ENCODE measurements at places on chromosomes 11 and 22.
A peak's percentile ranks its signal among the peaks of the same experiment; 100 is the strongest.

- no peaks in the 10 kb centered on the region for H3K27me3 ChIP-seq
- H3K4me3 ChIP-seq, result peak overlapping the region; percentile 93
- no peak for DNase-seq
- H3K27ac ChIP-seq, result peak overlapping the region; percentile 79
- H3K36me3 ChIP-seq, result peaks cover 6% of the 10 kb centered on the region
Measured at GRCh38 chr11:75562836-75563484, 907 bp downstream of the SERPINH1 start.

- H3K4me1 ChIP-seq, result peaks cover 5% of the 10 kb centered on the region
- no peaks in the 10 kb centered on the region for H3K27me3 ChIP-seq
- no peak overlapping the region for H3K4me3 ChIP-seq
- DNase-seq, result no peak
- H3K36me3 ChIP-seq, result peaks cover 5% of the 10 kb centered on the region
Measured at GRCh38 chr22:41487037-41487935, 18.4 kb downstream of the ACO2 start.

GRCh38 chr11:73168925-73169579, 26.9 kb upstream of the FCHSD2 start:
- DNase-seq, result no peak
- H3K4me1 ChIP-seq, result no peaks in the 10 kb centered on the region
- no peak overlapping the region for H3K4me3 ChIP-seq
- H3K36me3 ChIP-seq, result no peaks in the 10 kb centered on the region
- H3K27ac ChIP-seq, result no peak overlapping the region

DNA sequence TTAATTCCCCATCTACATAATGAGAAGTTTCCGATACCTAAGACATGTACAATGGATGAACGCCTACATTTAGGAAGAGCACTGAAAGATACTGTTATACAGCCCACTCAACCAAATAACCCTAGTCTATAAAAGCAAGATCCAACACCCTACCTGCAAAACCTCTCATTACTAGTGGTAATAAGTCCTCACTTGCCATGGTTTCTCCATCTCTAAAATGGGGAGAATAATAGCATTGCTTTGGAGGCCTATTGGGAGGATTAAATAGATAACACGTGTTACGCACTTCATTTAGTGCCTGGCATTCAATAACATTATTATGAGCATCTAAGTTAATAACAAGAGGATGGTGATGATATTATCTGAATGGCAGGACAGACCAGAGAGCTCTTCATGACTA, 16.9 kb downstream of the LGR4 start:
- H3K27ac ChIP-seq, result no peak overlapping the region
- DNase-seq, result no peak
- H3K4me1 ChIP-seq, result no peaks in the 10 kb centered on the region
- H3K36me3 ChIP-seq, result no peaks in the 10 kb centered on the region
- H3K27me3 ChIP-seq, result no peaks in the 10 kb centered on the region

DNA sequence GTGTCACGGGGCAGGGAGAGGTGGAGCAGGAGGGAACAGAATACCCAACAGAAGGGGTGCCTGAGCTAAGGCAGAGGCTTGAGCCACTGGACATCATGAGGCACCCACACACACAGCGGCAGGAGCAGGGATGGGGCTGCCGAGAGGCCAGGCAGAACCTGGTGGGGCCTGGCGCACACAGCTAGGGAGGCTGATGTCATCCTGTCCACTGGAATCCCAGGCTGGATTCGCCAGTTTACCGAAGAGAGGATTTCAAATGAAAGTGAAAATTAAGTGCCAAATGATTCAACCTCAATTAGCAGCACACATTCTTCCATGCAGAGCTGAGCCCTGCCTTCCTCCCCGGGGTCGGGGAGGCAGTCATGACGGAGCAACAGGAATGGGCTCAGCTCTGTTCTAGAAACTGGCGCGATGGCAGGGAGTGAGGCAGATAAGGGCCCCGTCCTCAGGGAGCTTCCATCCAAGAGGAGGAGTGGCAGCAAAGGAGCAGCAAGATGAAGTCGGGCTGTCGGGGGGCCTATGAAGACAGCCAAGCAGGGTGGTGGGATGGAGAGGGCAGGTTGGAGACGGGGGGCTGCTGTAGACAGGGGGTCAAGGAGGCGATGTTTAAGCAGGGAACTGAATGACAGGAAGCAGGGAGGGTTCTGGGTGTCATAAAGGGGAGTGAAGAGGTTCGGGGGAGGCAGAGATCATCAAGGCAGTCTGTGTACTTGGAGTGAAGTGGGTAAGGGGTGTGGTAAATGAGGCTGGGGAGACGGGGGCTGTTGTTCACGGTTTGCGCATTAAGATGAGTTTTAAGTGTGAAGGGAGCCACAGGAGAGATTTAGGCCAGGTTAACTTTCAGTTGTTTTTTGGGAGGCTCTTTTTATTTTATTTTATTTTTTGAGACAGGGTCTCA, 6.4 kb downstream of the RAC2 start:
- H3K27ac ChIP-seq, result peak overlapping the region; percentile 96
- no peak for DNase-seq
- H3K4me3 ChIP-seq, result peak overlapping the region; percentile 34
- H3K4me1 ChIP-seq, result peaks cover 100% of the 10 kb centered on the region

GRCh38 chr11:103862094-103862801, 174.2 kb upstream of the DDI1 start:
- H3K27me3 ChIP-seq, result no peaks in the 10 kb centered on the region
- H3K27ac ChIP-seq, result no peak overlapping the region
- no peaks in the 10 kb centered on the region for H3K36me3 ChIP-seq
- no peak for DNase-seq

- H3K27me3 ChIP-seq, result no peaks in the 10 kb centered on the region
- DNase-seq, result no peak
- no peaks in the 10 kb centered on the region for H3K36me3 ChIP-seq
- no peaks in the 10 kb centered on the region for H3K4me1 ChIP-seq
- H3K4me3 ChIP-seq, result no peak overlapping the region
Measured at GRCh38 chr22:22673628-22674027, 29.2 kb downstream of the GGTLC2 start.

- peaks cover 58% of the 10 kb centered on the region for H3K4me1 ChIP-seq
- no peaks in the 10 kb centered on the region for H3K27me3 ChIP-seq
- peak overlapping the region; percentile 80 for H3K27ac ChIP-seq
- no peak for DNase-seq
- no peak overlapping the region for H3K4me3 ChIP-seq
Measured at GRCh38 chr11:96259134-96259830, 83.7 kb downstream of the MAML2 start.

DNA sequence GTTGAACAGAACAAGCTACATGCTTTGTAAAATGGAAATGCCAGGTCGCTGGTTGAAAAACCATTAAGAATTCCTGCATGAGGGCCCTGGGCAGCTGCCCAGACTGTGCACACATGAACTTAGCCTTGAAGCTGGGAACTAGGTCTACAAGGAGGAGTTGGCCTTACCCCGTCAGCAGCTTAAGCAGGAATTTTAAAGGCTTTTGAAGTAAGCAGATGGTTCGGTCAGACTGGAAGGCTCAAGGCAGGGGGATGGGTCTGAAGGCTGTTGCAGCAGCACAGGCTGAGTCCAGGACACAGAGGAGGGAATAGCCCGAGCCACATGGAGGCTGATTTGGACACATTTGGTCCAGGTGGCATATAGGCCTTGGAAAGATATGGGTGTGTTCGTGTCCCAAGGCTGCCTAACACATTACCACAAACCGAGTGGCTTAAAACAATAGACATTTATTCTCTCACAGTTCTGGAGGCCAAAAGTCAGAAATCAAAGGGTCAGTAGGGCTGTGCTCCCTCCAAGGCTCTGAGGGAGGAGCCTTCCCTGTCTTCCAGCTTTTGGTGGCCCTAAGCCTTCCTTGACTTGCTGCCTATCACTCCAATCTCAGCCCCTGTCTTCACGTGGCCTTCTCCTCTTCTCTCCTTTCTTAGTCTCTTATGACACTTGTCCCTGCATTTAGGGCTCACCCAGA, 11.6 kb downstream of the LIF start:
- no peak overlapping the region for H3K27ac ChIP-seq
- H3K27me3 ChIP-seq, result no peaks in the 10 kb centered on the region
- H3K36me3 ChIP-seq, result no peaks in the 10 kb centered on the region
- H3K4me1 ChIP-seq, result no peaks in the 10 kb centered on the region

DNA sequence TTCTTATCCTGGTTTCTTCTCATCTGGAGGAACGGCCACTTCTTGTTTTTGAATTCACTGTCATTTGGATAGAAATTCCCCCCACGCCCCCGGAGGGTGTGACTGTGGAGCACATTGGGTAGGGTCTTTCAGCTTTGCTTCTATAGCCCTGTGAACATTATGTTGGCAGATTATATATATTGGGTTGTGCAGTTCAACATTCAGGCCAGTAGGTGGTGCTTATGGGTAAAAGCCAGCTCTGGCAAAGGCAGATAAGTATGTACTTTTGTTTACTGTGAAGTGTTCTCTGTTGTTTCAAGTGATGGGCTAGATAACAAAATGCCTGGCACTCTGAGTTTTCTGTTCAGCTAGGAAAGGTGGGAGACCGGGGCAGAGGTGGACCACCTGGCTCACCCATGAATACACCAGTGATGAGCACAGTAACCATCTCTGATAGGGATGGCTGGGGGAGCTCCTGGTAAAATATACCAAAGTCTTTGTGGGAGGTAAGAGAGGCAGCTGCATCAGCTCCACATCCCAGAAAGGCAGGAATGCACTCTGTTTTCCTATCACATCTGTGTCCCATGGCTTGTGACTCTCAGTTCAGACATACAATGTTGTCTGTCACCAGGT, 1348.2 kb upstream of the RAG2 start:
- no peaks in the 10 kb centered on the region for H3K36me3 ChIP-seq
- H3K27me3 ChIP-seq, result no peaks in the 10 kb centered on the region
- H3K4me3 ChIP-seq, result no peak overlapping the region
- DNase-seq, result no peak
- H3K27ac ChIP-seq, result no peak overlapping the region

DNA sequence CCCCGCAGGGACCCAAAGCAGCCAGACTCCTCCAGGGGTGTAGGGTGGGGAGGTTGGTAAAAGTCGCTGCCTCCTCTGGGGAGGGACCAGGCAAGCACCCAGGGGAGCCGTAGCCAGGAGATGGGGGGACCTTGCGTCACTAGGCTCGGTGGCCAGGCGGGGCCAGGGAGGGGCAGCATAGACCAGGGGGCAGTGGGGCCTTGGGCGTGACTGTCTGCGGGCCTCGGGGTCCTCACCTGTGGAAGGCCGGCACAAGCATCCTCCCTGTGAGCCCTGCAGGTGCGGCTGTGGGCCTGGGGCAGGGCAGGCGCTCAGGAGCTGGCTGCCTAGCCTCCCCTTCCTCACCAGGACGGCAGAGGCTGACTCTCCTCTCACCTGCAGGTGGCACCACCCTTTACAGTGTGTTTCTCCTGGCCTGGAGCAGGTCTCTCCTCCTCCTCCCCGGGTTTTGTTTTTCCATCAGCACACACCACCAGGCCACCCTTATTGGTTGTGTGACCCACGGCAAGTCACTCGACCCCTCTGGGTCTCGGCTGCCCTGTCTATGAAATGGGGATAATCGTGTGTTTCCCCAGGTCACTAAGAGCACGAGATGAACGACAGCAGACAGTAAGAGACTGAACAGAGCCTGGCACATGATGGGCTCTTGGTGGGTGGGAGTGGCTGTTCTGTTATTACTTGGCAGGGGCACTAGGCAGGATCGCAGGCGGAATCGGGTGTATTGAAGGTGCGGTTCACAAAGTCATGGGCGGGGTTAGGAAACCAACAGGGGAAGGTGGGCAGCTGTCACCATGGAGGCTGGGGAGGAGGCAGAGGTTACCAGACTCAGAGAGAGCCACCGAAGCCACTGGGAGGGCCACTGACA, 52.7 kb downstream of the FLRT1 start:
- H3K4me1 ChIP-seq, result peaks cover 3% of the 10 kb centered on the region
- DNase-seq, result no peak
- no peaks in the 10 kb centered on the region for H3K36me3 ChIP-seq
- no peak overlapping the region for H3K27ac ChIP-seq

DNA sequence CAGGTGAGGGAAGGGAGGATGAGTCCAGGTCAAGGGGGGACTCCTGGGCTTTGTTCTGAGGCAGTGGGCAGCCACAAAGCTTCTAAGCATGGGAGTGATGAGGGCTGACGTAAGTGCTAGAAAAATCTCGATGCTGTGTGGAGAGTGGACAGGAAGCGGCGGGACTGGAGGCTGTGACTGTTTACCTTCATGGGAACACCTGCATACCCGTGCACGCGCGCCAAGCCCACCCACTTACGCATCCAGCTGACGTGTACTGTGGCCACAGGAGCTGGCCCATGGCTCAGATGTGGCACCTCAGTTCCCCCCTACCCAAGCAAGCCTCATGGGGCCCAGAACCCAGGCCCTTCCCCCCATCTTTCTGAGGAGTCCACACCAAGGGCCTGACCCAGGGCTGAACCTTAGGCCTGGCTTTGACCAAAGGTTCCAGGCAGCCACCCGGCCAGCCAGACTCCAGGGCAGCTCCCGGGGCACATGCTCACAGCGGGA, 14.0 kb downstream of the MYRF start:
- no peak overlapping the region for H3K4me3 ChIP-seq
- H3K36me3 ChIP-seq, result no peaks in the 10 kb centered on the region
- no peak overlapping the region for H3K27ac ChIP-seq
- H3K4me1 ChIP-seq, result no peaks in the 10 kb centered on the region

Data from CD4-positive, alpha-beta T cell (primary cell).